ENCODE measurements at places on chromosomes 3 and 15.

GRCh38 chr3:149180057-149180573 is 41.5 kb downstream of the CP start:
- DNase-seq, result no peak

- no peak for DNase-seq
These were observed at the start of gene GRM7 for GRCh38 chr3:6860954-6861624. Gene GRM7, plus strand, starts transcription at chr3:6861115.

DNA sequence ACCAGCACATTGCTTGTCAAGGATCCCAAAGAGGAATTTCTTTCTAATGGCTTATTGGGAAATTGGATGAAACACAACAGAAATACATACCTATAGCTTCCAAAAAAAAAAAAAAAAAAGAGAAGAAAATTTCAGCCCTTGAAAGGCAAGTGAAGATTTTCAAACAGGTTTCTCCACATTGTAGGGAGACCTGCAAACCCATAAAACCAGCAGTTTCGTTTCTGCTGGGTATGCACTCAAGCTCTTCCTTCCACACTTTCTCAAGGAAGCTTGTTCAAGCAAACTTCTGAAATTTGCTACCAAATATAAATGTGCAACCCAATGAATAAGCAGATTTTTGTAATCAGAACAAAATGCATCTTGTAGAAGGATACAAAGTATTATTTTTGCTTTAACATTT is 15.9 kb upstream of the SH3BP5 start:
- no peak for DNase-seq

DNA sequence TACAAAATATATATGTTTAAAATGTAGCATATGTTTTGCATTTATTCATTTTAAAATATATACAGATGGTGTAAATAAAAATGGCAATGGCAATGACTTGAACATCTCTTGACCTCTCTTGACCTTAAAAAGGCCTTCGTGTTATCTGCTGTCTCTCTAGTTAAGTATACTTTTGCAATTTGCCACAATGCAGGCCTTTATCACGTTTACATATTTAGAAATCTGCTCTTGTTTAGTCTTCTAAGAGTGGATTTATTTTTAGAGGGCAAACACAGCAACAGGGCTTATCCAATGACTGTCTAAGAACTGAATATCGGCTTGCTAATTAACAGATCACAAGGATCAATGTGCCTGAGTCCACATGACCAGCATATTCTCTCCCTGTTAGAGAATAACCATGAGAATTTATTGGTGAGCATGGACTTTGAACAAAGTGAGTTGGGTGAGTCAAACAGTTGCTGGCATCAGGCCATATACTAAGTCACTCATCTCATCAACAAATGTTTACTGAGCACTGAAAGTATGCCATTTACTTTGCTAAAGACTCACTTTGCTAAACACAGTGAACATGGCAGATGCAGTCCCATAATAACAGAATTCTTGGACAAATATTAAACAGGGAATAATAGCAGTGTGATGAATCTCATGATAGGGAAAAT is 48.2 kb downstream of the MDFIC2 start:
- no peak for DNase-seq

GRCh38 chr3:79047581-79047980 is 720.2 kb downstream of the ROBO1 start:
- DNase-seq, result no peak

GRCh38 chr3:144931590-144931989 is 960.0 kb downstream of the DIPK2A start:
- no peak for DNase-seq

DNA sequence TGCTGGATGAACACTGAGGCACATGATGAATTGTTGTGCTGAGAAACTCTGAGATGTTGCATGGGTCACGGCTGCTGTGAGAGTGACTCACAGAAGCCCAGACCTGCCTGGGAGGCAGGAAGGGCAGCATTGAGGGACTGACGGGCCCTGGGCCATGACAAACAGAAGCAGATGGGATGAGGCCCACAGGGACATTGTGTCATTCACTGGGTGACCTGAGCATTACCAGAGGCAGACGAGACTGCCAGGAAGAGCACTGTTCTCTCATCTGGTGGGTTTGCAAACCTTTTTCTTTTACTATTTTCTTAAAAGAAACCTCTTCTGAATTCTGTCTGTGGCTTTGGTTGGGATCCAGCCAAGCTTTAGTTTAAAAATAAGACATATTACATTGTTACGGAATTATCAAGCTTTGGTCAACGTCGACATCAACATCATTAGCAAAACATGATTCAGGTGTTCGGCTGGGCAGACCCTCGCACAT is 67.8 kb downstream of the BDH1 start:
- no peak for DNase-seq

GRCh38 chr3:26291840-26292239 is 330.7 kb upstream of the LRRC3B start:
- DNase-seq, result no peak

GRCh38 chr15:73631915-73632669 is 1.1 kb downstream of the NPTN start:
- DNase-seq, result no peak

GRCh38 chr15:93829115-93829870 is 402.1 kb upstream of the MCTP2 start:
- DNase-seq, result no peak

GRCh38 chr3:133238015-133238414 is 161.8 kb upstream of the BFSP2 start:
- no peak for DNase-seq

DNA sequence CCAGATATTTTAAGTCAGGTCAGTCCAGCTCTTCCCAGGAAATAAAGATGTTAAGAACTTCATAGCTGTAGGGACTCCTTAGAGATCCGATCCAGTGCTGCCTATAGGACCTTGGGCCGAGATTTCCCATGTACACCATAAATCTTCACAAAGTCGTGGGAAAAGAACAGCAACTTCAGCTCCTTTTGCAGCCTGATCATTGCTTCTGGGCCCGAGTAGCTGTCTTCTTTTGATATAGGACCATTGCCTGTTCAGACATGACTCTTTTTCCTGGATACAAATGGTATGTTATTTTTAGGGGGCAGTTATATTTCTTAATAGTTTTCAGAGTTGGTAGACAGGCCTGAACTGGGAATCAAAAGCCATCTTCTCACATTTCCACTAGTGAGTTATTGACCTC is 20.5 kb downstream of the IL1RAP start:
- no peak for DNase-seq

- no peak for DNase-seq
These were observed 96.3 kb downstream of the ADAMTS17 start for GRCh38 chr15:100245487-100245820.

- no peak for DNase-seq
These were observed 126.7 kb upstream of the NR2E3 start for GRCh38 chr15:71683411-71684274.

- DNase-seq, result no peak
These were observed 405.6 kb downstream of the CADM2 start for GRCh38 chr3:85364296-85364909.

DNA sequence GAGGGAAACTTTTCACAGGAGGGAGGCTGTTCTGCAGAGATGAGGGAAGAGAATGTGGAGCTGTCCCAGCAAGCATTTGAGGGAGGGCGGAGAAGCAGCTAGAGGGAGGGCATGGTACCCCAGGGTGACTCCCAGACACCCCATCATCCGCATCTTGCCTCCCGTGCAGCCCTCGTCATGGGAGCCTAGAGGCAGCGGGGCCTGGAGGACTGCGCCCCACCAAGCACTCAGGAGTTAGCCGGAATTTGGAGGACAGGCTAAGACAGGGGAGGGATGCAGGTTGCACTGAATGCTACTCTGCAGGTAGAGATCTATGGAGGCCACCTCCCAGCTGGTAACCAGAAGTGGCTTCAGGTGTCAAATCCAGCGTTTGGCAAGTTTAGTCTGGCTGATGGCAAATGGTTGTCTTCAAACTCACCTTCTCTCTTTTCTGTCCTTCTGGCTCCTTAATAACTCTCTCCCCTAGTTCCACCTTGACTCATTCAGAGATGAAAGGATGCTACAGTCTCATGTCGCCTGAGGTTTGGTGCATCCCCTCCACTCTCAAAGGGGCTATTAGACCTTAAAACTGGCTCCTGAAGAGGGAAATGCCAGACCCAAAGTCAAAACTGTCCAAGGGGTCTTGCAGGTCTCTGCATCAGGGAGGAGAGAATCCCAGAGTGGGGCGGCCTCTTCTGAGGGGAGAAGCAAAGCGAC is 155.9 kb upstream of the TLE3 start:
- DNase-seq, result no peak

GRCh38 chr3:99175276-99175812 is 273.8 kb upstream of the DCBLD2 start:
- DNase-seq, result no peak
